Esophagus squamous epithelium (tissue), 5 donors: ENCODE measurements at places on chromosomes 5 and 9.
A peak's percentile ranks its signal among the peaks of the same experiment; 100 is the strongest.

DNA sequence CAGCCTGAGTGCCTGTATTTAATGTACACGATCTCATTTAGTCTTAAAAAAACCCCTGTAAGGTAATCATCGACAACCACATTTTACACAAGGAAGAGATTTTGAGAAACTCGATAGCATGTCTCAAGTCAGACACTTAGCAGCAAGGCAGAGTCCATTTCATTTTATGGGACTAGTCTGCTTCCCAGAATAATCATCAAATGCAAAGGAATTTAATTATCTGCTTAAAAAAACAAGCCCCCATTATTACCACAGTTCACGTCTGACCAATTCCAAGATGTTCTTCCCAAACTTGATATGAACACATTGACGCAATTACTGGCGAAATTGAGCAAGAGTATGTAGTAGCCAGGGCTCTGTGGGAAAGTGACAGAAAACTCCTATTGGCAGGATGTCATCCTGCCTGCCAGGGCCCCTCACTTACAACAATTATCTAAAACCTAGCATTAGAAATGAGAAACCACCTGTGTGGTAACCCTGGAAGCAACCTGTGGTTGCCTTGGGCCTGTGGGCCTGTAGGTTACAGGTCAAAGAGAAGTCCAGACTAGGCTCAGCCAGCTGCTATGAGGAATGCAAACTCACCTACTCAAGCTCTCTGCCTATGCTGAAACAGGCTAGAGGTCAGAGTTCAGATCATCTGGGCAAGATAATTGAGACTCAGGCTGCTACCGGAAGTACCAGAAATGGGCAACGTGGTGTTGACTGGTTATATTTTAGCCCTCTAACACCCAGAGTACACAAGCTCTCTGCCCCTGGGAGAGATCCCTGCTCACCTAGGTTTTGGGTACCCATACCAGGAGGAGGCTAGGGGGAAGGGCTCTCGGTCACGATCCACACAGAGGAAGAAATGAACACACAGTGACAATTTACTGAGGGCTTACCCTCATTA is 1.6 kb downstream of the B4GALT1 start:
- DNase-seq, result no peak
- H3K4me1 ChIP-seq, result peaks cover 57% of the 10 kb centered on the region
- H3K4me3 ChIP-seq, result peak overlapping the region; percentile 87
- peak overlapping the region; percentile 97 for H3K27ac ChIP-seq

- no peaks in the 10 kb centered on the region for H3K27me3 ChIP-seq
- no peaks in the 10 kb centered on the region for H3K4me1 ChIP-seq
- no peak for DNase-seq
- H3K27ac ChIP-seq, result no peak overlapping the region
Measured at GRCh38 chr9:93340091-93340490, 111.4 kb upstream of the FAM120A start.

DNA sequence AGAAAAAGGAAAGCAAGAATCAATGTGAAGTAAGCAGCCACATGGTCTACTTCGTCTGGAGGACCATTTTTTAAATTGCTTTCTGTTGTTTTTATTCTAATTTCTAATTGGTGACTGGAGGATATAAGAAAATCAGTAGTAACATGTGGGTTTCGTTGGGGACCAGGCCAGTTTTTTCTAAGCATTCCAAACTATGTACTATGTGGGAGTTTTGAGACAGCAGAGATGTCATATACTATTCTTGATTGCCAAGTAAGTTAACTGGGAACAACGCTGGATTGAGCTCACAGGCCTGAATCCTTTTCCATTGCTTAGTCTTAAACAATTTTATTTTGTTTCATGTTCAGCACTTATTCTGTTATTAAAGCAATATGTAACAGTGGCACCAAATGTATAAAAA is 225.7 kb downstream of the TMEM167A start:
- H3K27me3 ChIP-seq, result no peaks in the 10 kb centered on the region
- H3K27ac ChIP-seq, result no peak overlapping the region
- H3K36me3 ChIP-seq, result no peaks in the 10 kb centered on the region

DNA sequence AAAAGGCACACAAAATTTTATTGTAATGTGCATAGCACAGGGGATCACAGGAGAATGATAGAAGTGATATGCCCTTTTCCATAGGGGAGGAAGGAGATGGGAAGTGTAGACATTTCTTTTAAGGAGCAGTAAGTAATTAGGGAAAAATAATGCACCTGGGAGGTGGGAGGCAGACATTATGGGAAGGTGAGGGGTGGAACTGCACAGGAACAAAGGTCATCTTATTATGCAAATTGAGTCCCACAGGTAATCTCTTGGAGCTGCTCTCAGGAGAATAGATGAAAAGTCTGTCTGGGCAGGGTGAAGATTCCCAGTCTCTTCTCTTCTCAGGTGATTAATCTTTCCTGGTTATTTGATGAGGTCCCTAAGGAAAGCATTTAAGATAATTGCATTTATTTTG is 331.5 kb downstream of the ENC1 start:
- H3K27ac ChIP-seq, result no peak overlapping the region
- H3K27me3 ChIP-seq, result no peaks in the 10 kb centered on the region
- no peak for DNase-seq
- H3K36me3 ChIP-seq, result no peaks in the 10 kb centered on the region

DNA sequence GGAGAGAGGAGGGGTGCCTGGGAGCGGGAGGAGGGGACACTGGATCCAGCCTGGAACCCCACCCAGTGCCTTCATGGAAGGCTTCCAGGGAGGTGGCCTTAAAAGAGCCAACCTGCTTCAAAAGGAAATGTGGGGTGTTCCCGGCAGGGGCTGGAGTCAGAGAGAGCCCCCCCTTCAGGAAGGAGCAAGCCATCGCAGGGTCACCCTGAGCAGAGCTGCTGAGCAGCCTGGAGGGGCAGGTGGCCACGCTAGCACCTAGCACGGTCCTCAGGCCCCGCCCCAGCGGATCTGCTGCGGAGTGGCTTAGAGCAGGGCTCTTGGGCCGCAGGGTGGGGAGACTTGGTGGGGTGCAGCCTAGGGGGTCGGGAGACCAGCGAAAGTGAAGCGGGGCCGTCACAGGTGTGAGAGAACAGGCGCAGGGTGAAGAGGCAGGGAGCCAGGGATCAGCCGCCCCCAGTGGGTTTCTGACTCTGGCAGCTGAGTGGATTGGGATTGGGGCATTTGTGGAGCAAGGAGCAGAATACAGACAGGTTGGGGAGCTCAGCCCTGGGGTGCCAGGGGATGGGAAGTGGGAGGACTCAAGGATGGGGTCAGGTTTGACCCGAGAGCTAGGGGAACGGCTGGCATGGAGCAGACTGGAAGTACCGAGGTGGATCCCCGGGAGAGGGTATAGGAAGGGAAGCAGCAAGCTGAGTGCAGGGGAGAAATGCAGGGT is 1.5 kb downstream of the LCN2 start:
- H3K4me3 ChIP-seq, result peak overlapping the region; percentile 36
- no peaks in the 10 kb centered on the region for H3K36me3 ChIP-seq
- DNase-seq, result no peak
- H3K4me1 ChIP-seq, result peaks cover 34% of the 10 kb centered on the region
- peak overlapping the region; percentile 79 for H3K27ac ChIP-seq

DNA sequence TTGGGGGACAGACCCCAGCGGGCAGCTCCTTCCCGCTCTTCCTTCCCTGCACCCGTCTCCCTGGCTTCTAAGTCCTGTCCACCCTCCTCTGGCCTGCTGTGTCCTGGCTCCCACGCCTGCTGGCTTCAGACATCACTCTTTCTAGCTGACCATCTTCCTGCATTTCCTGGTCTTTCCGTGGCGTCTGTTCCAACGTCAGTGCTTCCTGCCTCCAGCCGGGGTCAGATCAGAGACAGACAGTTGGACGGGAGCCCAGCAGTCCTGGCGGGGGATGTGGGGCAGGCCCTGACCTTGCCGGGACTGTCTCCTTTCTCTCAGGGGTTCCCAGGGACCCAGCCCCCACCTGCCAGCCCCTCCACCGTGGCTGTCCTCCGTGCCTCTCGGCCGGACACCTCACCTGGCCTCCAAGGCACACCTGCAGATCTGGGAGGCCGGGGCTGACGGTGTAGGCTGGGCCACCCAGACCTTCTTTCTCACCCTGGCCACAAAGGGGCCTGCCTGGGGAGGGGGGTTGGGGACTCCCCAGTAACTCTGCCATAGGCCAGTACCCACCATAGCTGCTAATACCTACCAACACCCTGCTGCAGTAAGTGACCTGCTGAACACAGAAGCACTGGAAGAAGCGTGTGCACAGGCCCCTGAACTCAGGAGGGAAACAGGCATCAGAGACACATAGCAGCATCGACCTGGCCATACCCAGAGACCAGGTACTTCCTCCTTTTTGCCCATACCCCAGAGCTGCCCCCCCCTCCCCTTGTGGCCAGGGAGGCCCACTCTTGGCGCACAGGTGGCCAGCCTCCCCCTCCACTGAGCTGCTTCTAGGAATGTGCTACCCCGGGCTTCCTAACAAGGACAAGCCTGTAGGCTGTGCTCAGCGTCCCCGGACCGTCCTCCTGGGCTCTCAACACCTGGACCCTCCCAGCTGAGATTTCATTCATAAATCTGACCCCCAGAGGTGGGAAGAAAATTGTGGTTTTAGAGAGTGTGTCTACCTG is 5.1 kb downstream of the NRARP start:
- peaks cover 15% of the 10 kb centered on the region for H3K36me3 ChIP-seq
- peak overlapping the region; percentile 43 for H3K4me3 ChIP-seq
- peaks cover 82% of the 10 kb centered on the region for H3K4me1 ChIP-seq
- peaks cover 7% of the 10 kb centered on the region for H3K27me3 ChIP-seq
- DNase-seq, result no peak
- peak overlapping the region; percentile 69 for H3K27ac ChIP-seq

DNA sequence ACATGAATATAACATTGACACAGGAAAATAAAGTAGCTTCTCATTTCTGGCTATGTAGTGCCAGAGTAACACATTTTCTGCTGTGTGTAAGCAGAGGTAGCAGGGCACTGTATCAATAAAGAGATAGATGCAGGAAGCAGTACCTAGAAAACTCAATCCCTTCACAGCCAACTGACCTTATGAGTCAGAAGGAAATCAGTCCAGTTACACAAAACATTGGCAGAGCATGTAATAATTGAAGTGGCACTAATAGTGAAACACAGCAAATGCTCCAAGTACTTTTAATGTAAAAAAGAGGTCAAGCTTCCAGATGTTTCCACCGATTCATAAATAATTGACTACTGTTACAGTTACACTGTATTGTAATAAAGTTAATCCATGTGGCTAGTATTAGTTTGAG is 706.6 kb downstream of the EFNA5 start:
- no peaks in the 10 kb centered on the region for H3K27me3 ChIP-seq
- no peak overlapping the region for H3K4me3 ChIP-seq
- no peaks in the 10 kb centered on the region for H3K4me1 ChIP-seq
- H3K36me3 ChIP-seq, result no peaks in the 10 kb centered on the region
- no peak for DNase-seq

DNA sequence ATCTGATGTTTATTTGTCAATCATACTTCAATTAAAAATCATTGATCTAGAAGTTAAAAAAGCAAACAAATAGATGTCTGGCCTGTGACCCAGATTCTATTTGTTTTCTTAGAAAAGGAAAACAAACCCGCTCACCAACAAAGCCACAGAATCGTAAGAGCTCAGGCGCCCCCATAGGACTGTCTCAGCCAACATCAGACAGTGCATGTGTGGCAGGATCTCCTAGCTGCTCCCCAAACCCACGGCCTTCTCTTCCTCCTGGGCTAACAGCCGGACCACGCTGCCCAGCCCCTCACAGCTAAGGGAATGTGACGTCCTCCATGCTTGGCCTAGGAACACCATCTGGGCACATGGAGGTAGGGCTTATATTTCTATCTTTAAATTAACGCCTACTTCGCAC is 19.4 kb downstream of the OR2Y1 start:
- no peak overlapping the region for H3K27ac ChIP-seq
- no peak overlapping the region for H3K4me3 ChIP-seq
- H3K27me3 ChIP-seq, result peaks cover 41% of the 10 kb centered on the region
- no peaks in the 10 kb centered on the region for H3K4me1 ChIP-seq

GRCh38 chr5:132830436-132831094 is at the start of gene SHROOM1:
Gene SHROOM1, minus strand, starts transcription at chr5:132830647. Its CDS starts 4,507 bp downstream, at chr5:132826140.
- peaks cover 41% of the 10 kb centered on the region for H3K4me1 ChIP-seq
- DNase-seq, result no peak
- H3K36me3 ChIP-seq, result no peaks in the 10 kb centered on the region
- no peaks in the 10 kb centered on the region for H3K27me3 ChIP-seq
- H3K4me3 ChIP-seq, result peak within 1 kb of the TSS; percentile 91
- H3K27ac ChIP-seq, result peak within 1 kb of the TSS; percentile 82

DNA sequence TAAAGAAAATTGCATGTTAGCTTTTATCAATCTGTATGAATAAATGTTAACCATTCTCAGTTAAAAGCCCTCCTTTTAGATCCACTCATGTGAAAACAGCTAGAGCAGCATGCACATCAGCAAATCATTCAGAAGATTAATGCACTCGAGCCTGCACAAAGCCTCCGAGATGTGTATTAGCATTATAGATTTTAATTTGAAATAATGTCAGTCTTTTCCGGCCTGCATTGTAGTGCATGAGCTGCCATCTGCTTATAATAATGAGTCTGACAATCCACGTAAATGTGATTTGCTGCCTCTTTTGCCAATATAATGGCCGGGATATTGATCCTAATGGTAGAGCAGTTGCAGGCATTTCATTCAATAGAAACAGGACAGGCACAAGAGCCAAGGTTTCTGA is 585.1 kb downstream of the IRX1 start:
- no peaks in the 10 kb centered on the region for H3K4me1 ChIP-seq
- DNase-seq, result no peak
- no peaks in the 10 kb centered on the region for H3K27me3 ChIP-seq
- no peaks in the 10 kb centered on the region for H3K36me3 ChIP-seq
- H3K27ac ChIP-seq, result no peak overlapping the region
- H3K4me3 ChIP-seq, result no peak overlapping the region

GRCh38 chr5:120509053-120509452 is 45.0 kb downstream of the PRR16 start:
- no peak overlapping the region for H3K4me3 ChIP-seq
- no peaks in the 10 kb centered on the region for H3K4me1 ChIP-seq
- no peak for DNase-seq
- no peaks in the 10 kb centered on the region for H3K36me3 ChIP-seq

DNA sequence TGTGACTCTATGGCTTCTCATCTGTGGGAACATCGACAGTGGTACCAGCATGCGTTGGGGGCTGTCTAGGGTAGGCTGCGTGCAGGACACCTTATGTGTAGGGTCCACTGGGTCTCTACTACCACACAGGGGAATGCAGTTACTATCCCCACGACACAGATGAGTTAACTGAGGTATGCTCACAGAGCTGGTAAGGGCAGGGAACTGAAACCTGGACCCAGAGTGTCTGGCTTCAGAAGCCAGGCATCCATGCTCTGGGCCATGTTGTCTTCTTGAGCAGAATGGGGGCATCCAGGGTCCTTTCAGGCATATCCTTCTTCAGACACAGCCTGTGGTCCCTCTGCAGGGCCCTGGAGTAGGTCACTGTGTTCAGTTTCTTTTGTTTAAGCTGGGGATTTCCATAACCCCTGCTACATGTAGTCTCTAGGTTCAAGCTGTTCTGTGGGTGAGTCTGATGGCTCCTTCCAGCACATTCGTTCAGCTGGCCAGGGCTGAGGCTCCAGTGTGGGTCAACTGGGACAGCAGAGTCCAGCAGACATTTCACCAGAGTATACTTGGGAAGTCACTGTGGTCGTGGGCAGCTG is 148.8 kb downstream of the GADD45G start:
- no peak overlapping the region for H3K27ac ChIP-seq
- no peak overlapping the region for H3K4me3 ChIP-seq
- no peaks in the 10 kb centered on the region for H3K4me1 ChIP-seq
- no peaks in the 10 kb centered on the region for H3K36me3 ChIP-seq
- H3K27me3 ChIP-seq, result no peaks in the 10 kb centered on the region
